ENCODE measurements at places on chromosomes 5 and 9. TPM values are rescaled to one million over a fixed set of nuclear protein-coding genes. Genes with fewer than 3 reads are reported as not detected.

Gene MYMK
- total RNA-seq: not detected

Gene HNRNPH1
- total RNA-seq: 1,039 TPM

Gene CYLC2
- not detected for total RNA-seq

Gene STPG3
- 0.48 TPM for total RNA-seq

Gene PLPPR1
- not detected for total RNA-seq

Gene ORM1
- not detected for total RNA-seq

Gene PCAT7
- total RNA-seq: not detected

Gene PHF24
- 0.11 TPM for total RNA-seq

Gene TIGD6
- 2.4 TPM for total RNA-seq

Gene TLX3
- total RNA-seq: not detected

Gene BRD3
- total RNA-seq: 37.4 TPM

Gene PAEP
- total RNA-seq: not detected

Gene CFAP157
- total RNA-seq: 0.18 TPM

Gene FST
- not detected for total RNA-seq

Gene PCDHB12
- total RNA-seq: not detected

Gene LCN15
- total RNA-seq: not detected

Gene SHOC1
- total RNA-seq: not detected

Gene GPR151
- total RNA-seq: not detected

Gene AGXT2
- not detected for total RNA-seq

Gene LMX1B
- not detected for total RNA-seq

Gene FGF1
- total RNA-seq: not detected

Gene CDH9
- not detected for total RNA-seq

Gene GPX3
- total RNA-seq: not detected

Gene NR6A1
- total RNA-seq: 1.8 TPM

Gene MTRR
- 71.4 TPM for total RNA-seq

Gene DPYSL3
- total RNA-seq: 0.48 TPM

Gene ZNF454
- not detected for total RNA-seq

Gene CNTLN
- 1.6 TPM for total RNA-seq

Gene SPATA31A3
- total RNA-seq: not detected

Gene LPAR1
- total RNA-seq: not detected

Gene NRARP
- 9.3 TPM for total RNA-seq

Gene SNX2
- 31.5 TPM for total RNA-seq

Gene CCNB1
- 164 TPM for total RNA-seq

Gene GLIPR2
- total RNA-seq: 30.1 TPM

Gene ZDHHC11
- 11.9 TPM for total RNA-seq

Gene TMEFF1
- 1.1 TPM for total RNA-seq

Gene RHOBTB3
- total RNA-seq: 0.39 TPM

Gene FOXI1
- total RNA-seq: not detected

Gene SVEP1
- total RNA-seq: not detected

Gene PRR16
- total RNA-seq: not detected

Gene ADAMTSL2
- not detected for total RNA-seq

Gene MSANTD3
- 16.2 TPM for total RNA-seq

Gene EXOSC2
- 93.0 TPM for total RNA-seq

Gene OTULIN
- 62.1 TPM for total RNA-seq

Gene TAF9
- 63.2 TPM for total RNA-seq
